Kasumi-1 (cell line): ENCODE measurements at places on chromosomes 6 and 20.

DNA sequence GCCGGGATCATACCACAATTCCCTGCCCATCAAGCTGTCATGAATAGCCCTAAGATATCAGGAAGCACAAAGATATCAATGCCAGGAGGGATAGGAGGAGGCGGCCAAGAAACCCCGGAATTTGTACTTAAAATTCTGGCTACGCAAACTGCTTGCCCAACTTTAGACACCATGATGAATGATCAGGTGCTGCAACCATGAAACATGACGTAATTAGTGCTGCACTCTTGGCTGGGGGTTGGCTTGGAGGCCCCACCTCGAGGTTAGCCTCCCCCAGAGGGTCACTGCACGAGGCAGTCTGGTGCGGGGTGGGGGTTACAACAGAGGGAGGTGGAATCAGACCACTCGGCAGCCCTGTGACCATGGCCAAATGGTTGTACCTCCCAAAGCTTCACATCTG lies 8.9 kb downstream of the SIRPA start:
- DNase-seq: no peak

DNA sequence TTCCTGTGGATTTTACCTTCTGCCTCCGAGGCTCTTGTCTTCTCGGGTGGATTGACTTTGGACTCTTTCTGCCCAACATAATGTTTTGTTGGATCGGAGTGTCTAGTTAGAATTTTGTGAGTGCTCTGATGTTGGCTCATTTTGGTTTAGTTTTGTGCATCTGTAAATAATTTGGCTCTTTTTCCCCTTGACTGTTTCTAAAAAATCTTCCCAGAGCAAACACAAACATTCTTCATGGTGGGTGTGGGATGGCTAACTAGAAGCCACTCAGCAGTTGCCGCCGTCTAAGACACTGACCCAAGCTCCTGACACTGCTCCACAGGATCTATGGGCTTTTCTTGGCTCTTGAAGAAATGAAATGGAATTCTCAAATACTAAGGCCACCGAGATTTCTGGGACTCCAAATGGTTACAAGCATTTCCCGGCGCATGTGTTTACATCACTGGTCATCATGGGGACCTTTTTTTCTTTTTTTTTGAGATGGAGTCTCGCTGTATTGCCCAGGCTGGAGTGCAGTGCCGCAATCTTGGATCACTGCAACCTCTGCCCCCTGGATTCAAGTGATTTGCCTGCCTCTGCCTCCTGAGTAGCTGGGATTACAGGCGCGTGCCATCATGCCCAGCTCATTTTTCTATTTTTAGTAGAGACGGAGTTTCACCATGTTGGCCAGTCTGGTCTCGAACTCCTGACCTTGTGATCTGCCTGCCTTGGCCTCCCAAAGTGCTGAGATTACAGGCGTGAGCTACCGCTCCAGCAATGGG lies 92.0 kb upstream of the FRMD1 start:
- DNase-seq: no peak

DNA sequence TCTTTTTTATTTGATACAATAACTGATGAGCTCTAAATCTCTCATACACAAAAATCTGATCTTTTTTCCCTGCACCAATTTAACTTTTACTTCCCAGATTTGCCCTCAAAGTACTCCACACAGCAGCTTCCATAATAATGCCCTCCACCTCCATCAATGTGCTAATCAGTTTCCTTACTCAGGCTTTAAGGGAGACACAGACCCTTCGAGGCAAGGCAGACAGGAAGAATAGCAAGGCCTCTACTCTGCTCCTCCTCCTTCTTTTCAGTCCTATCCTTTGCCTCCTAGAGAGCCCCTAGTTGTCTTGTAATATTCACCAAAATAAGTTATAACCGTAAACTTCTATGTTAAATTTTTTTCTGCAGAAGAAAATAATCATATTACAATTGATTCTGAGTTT lies 444.9 kb upstream of the RNF217 start:
- DNase-seq: no peak

DNA sequence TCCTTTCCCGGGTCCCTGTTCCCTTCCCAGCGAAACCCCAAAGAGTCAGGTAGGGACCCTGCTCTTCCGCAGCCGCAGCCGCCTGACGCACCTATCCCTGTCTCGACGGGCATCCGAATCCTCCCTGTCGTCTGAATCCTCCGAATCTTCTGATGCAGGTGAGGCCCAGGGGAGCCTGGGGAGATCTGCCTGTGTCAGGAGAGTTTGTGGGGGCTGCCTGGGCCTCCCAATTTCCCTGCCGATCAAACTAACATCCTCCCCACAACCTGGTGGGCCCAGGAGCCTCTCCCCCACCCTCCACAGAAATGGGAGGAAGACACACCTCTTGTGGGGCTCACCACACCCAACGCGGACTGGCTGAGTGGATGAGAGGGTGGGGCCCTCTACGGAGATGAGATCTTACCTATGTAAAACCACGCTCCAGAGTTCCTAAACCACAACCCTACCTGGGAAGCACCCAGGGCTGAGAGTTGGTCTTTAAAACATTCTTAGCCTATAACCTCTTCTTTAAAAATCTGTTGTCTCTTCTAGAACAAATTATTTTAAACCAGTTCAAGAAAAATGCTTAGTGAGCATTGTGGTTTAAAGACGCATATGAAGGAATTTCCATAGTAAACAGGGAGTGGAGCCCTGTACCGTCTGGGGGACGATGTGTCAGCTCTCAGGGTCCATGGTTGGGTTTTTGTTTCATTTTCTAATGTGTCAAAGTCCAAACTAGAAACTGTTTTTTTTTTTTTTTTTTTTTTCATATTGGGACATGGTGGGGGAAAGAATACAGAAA lies 1.7 kb downstream of the CDC25B start:
- no peak for DNase-seq

DNA sequence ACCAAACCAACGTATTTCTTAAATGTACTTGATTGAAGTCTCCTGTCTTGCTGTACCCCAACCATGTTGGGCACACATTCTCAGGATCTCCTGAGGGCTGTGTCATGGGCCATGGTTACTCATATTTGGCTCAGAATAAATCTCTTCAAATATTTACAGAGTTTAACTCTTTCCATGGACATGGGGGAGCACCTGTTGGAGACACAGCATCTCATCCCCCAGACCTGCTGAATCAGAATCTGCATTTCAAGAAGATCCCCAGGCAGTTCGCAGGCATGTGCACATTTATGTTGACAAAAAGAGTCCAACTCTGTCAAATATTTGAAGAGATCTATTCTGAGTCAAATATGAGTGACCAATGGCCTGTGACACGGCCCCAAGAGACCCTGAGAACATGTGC lies 24.5 kb downstream of the PIGT start:
- no peak for DNase-seq

DNA sequence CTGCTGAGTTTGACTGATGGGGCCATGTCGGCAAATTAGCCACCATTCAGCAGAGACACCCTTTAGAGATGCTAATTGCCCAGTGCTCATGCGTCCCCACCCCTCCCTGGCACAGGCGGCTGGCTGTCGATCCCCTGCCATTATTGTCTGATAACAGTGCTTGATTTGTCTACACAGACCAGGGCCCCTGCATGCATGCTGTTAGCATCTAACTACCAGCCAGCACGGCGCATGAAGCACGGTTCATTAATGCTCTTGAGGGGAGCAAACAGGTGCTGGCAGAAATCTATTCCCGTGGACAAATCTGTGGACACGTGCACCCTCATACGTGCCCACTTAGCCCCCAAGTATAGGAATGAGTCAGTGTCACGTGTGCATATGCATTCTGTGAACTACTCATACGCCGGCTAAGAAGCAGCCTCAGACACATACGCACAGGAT lies 32.2 kb downstream of the KCNB1 start:
- DNase-seq: no peak

GRCh38 chr20:13009682-13010406 lies 1.1 kb downstream of the SPTLC3 start:
- DNase-seq: peak; percentile 94

GRCh38 chr20:59777331-59777725 lies 156.1 kb downstream of the SYCP2 start:
- DNase-seq: no peak

DNA sequence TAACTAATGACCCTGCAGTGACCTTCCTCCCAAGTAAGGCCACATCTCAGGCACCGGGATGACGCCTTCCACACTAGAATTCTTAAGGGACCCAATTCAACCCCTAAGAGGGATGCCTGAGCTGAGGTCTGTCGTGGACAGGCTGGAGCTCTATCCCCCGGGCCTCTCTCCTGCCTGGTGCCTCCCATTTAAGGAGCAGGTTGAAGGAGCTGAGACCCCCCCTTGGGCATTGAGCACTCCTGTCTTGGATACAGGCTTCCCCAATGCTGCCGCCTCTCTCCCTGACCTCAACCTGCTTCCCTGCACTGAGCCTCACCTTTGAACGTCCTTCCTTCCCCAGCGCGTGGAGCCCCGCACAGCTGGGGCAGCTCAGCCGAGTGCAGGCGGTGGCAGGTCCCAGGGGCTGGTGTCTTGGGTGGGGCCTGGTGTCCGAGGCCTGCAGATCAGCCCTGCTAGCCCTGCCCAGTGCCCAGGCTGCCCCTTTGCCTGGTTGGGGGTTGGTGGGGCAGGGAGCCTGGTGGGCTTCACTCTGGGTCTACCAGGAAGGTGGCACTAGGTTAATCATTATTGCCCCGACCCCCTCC lies 19.9 kb upstream of the BHLHE23 start:
- no peak for DNase-seq

DNA sequence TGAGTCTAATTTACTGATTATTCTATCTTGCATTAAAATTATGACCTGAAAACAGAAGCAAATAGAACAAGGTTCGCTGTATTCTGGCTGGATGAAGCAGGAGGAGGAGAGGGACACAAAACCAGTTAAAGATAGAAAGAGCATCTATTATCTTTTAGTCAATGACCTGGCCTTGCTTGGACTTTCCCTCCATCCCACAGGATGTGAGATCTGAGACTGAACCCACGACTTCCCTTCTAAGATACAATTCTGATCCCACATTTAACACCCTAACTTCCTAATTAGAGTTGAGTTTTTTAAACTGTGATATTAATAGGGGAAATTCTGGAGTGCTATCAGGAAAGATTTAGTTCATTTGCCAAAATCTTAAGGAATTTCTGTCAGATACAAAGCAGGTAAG lies 3.1 kb upstream of the HLA-DQA2 start:
- no peak for DNase-seq

DNA sequence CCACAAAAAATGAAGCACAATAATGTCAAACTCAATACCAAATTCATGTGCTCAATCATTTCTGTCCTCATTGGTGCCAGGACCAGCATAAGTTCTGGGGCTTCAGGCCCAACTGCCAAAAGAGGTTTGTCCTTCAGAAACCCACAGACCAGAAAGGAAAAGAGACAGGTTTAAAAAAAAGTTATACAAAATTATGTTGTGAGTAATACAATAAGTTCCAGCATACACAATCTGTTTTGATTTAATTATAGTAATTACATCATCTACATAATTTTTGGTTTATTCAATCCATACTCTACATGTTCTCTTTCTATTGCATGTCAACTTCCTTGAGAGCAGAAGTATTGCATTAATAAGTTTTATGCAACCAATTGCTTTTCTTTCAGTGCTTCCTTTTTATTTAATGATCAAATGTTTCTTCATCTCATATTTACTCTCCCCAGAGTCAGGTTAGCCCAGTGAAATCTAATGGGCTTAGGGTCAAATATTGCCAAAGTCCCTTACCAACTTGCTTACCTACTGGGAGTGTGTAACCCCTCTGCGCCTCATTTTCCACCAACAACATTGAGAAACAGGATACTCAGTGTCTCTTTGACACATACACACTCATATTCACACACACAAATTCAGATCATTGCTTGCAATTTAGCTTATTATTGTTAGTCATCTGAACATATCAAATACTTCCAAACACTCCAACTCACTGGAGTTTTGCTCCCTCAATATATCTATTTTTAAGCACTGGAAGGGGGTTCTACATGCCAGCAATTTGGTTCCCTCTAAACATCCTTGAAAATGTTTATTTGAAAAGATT lies 424.4 kb upstream of the MARCKS start:
- no peak for DNase-seq

DNA sequence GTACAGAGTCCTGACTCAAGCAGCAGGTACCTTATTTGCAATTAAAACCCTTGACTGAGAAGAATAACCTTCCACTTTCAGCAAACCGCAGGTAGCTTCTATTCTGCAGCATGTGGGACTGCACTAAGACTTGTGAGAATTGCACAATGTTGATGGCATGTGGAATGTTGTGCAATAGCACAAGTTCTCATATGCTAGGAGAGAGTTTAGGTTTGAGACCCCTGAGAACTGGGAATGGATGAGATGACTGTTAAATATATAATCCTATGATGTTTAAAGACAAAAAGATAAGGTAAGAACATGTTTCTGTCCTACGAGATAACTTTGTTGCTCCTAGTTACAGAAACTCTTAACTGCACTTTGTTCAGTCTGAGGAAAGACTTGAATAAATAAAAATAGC lies 194.6 kb downstream of the OTOR start:
- no peak for DNase-seq

GRCh38 chr6:140397106-140397505 lies 1022.7 kb upstream of the CITED2 start:
- no peak for DNase-seq

- no peak for DNase-seq
Measured at GRCh38 chr20:47854687-47855212, 69.5 kb upstream of the SULF2 start.

DNA sequence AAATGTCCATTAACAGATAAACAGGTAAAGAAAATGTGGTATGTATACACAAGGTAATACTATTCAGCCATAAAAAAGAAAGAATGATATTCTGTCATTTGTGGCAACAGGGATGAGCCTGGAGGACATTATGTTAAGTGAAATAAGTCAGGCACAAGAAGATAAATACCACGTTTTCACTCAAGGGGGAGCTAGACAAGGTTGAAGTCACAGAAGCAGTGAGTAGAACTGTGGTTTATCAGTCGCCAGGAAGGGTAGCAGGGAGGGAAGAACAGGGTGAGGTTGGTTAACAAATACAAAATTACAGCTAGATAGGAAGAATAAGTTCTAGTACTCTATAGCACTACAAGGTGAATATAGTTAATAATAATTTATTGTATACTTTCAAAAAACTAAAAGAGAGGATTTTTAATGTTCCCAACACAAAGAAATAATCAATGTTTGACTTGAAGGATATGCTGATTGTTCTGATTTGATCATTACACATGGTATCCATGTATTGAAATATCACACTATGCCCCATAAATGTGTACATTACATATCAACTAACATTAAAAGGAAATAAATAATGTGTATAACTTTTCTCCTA lies 21.1 kb downstream of the RTN4IP1 start:
- peak; percentile 95 for DNase-seq

DNA sequence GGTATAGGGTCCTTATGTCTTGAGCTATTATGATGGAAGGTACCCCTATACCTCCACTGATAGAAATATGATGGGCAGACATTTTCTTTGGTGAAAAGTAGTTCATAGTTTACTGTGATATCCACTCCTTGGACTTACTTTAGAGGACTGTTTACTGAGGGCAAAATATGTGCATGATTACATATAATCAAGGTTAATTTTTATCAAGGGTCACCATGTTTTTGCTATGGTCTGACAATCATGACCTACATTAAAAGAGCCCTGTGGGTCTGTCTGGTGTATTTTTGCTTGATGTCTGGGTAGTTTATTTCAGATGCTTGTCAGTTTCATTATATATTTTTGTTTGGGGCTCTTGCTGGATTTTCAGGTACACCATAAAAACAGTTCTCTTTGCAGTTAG lies 40.1 kb downstream of the CDKAL1 start:
- no peak for DNase-seq
